ENCODE measurements at places on chromosomes 11 and 22. TPM values are rescaled to one million over a fixed set of nuclear protein-coding genes. Genes with fewer than 3 reads are reported as not detected.
A peak's percentile ranks its signal among the peaks of the same experiment; 100 is the strongest.

The GPR137 gene
- total RNA-seq, result 32.3 TPM

The ENTHD1 gene
- not detected for total RNA-seq

The ARHGAP42 gene
- total RNA-seq, result 16.8 TPM

The C11orf52 gene
- total RNA-seq, result not detected

The OR51T1 gene
- not detected for total RNA-seq

The MS4A7 gene
- total RNA-seq, result 19.3 TPM

The OR51B5 gene
- total RNA-seq, result not detected

The ZP1 gene
- total RNA-seq, result not detected

The ASPHD2 gene
- not detected for total RNA-seq

DNA sequence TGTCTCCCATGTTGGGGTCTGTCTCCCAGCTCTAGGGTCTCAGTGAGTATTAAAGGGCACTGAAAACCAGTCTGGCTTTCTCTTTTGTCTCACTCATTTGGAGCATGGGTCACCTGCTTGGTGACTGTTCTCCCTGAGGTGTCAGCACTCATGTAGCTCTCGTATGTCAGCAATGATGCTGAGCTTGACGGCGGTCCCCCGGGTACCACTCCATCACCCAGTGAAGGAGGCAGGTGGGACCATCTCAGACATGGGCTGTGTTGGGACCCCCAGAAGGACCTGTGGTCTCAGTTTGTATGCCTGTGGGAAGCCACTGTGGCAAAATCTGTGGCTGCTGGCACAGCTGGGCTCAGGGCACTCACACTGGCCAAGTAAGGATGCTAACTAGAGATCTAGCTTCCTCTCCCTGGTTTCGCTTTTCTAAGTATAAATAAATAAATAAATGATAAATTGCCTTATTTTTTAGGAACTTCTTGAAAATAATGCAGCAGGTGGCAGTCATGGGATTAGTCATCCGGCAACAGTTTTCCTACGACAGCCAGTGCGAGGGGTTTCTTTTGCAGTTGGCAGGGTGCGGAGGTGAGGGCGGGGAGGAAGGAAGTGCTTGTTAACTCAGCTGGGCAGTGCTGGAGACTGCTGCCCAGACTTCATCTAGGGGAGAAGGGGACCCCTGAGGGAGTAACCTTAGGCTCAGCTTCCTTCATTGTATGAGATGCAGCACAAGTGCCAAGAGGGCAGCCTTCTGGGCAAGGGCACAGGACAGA, 48.8 kb downstream of the OSBP2 start:
- no peak for DNase-seq

DNA sequence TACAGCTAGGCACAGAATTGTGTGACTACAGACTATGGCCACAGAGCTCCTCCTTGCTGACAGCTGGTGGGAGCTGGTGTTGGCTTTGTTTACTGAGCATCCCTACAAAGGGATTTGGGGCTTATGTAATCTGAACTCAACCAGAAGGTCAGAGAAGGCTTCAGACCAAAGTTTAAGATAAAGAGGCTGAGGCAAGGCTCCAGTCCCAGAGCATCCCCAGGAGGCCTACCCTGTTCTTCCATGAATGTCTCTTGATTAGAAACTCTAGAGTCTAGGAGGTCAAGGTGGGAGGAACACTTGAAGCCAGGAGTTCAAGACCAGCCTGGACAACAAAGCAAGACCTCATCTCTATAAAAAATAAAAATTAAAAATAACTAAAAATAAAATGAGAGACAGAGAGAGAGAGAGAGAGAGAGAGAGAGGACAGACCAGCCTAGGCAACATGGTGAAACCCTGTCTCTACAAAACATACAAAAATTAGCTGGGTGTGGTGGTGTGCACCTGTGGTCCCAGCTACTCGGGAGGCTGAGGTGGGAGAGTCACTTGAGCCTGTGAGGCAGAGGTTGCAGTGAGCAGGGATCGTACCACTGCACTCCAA, 125.5 kb upstream of the SERPIND1 start:
- DNase-seq, result no peak

DNA sequence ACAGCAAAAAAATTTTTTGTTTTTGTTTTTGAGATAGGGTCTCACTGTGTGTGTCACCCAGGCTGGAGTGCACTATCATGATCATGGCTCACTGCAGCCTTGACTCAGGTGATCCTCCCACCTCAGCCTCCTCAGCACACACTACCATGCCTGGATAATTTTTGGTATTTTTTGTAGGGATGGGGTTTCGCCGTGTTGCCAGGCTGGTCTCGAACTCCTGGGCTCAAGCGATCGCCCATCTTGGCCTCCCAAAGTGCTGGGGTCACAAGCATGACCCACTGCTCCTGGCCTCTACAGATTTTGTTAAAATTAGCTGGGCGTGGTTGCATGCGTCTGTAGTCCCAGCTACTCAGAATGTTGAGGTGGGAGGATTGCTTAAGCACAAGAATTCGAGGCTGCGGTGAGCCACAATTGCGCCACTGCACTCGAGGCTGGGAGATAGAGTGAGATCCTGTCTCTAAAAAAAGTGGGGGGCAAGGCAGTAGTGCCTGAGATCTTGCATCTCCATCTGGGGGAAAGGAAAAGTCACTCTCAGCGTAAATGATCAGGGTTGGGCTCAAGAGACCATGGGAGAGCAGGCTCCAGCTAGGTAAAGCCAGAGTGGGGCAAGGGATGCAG, 10.6 kb upstream of the DGKZ start:
- DNase-seq, result no peak

GRCh38 chr11:105553025-105553424, 56.8 kb upstream of the GRIA4 start:
- no peak for DNase-seq

DNA sequence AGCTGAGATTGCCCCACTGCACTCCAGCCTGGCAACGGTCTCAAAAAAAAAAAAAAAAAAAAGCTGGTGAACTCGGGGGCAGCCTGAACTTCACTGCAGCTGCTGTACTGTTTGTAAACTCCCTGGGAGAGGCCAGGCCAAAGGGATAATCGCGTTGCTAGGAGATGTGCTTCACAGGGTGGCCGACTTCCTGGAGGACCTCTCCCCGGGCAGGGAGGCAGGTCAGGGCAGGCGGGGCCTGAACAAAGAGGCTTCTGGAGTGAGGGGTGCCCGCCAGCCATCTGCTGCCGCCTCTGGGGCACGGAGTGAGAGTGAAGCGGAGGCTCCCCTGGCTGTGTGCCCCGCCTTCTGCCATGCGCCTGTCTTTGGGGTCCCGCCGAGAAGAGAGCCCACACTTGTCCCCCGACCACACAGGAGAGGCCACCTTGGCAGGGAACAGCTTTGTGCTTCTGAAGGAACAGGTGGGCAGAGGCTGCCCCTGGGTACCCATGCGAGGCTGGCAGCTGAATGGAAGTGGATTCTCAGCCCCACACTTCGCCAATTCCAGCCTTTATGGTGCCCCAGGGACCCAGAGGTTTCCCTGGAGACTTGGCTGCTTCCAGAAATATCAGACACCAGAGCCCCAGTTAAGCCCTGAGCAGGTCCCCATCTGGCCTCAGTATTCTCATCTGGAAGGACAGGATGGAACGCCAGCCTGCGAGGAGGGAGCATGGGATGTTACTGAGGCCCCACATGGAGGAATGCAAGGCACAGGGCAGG, 29.6 kb downstream of the TMEM184B start:
- no peak for DNase-seq

DNA sequence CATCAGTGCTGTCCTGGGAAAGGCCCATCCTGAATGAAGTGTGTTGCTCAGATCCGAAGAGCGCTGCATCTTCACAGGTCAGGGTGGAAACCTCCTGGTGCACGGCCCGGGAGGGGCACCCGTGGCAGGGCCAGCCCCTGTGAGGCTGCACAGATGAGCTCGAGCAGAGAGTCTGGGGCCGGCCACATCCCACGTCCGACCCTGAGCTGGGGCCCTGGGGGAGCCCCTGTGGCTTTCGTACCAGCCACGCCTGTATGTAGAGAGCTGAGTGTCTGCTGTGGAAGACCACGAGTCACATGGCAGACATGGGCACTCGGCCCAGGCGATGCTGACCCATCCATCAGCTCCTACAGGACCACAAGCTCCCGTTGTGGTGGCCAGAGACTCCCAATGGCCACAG, 24.9 kb upstream of the SEPTIN5 start:
- DNase-seq, result no peak

DNA sequence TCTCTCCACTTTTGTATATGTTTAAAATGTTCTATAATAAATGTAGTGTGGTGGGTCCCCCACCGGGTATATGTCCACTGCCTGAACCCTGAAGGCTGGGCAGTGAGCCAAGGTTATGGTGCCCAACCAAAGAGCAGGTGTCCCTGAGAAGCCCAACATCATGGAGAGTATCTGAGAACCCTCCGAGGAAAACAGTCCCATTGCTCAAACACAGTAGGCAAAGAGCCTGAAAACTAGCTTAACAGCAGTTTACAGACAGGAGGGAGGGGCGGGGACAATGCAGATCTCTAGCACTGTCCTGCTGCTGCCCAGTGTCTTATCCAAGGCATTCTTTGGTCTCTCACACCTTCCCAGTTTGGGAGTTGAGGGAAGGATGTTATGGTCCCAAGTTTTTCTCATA, 91.0 kb downstream of the TMPRSS5 start:
- no peak for DNase-seq

GRCh38 chr11:109864151-109864661, 229.0 kb upstream of the ZC3H12C start:
- no peak for DNase-seq

- DNase-seq, result no peak
These were observed 115.4 kb downstream of the KIAA1671 start for GRCh38 chr22:25067851-25068421.

- no peak for DNase-seq
These were observed 973.2 kb upstream of the RAG2 start for GRCh38 chr11:37571246-37571645.

GRCh38 chr11:843086-843734, 558 bp downstream of the TSPAN4 start:
- DNase-seq, result peak; percentile 43

GRCh38 chr22:50626850-50627641, 906 bp downstream of the ARSA start:
- no peak for DNase-seq

DNA sequence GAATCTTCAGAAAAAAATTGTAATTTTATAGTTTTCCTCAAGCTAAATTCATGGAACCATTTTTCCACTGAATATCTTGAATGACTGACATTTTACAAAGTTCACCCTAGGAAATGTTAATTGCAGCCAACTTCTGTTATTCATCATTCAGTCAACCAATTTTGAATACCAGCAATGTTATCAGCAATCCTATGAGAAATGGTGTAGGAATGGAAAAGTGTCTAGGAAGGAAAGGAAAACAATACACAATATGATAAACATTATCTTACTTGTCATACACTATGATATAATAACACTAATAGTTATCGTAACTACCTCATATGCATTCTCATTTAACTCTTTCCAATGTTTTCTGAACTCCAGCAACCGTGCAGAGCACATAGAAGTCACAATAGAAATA, 790.5 kb upstream of the LRRC4C start:
- no peak for DNase-seq

GRCh38 chr11:83723999-83724398, 437.8 kb upstream of the CCDC90B start:
- peak; percentile 24 for DNase-seq
